MV-4-11 (cell line): ENCODE measurements at places on chromosomes 16 and 17.
A peak's percentile ranks its signal among the peaks of the same experiment; 100 is the strongest.

DNA sequence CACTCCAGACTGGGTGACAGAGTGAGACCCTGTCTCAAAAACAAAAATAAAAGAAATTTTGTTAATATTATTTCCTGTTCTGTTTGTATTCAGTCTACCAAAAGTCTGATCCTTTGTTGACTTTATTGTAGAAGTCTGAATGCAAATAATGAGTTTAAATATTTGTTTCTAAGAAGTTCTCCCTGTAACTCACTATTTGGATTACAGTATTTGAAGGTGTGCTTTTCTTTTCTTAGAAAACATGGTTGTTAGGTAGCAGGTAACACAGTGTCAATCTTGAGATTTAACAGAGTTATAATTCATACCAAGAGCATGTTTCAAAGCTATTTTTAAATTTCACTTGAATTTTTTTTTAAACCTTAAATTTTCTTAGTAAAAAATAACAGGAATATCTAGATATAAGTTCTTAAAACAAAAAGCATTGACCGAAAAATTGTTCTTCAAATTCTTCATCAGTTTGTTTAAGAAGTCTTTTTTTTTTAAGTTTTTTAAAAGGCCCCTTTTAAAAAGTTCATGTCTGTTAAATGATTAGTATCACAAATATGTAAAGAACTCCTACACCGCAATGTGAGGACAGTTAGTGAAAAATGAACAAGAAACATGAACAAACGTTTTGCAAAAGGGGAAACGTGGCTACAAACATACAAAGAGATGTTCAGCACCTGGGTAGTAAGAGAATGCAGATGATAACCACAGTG lies 35.0 kb downstream of the GAN start:
- no peak for DNase-seq

GRCh38 chr17:9999919-10000695 lies 95.0 kb upstream of the RCVRN start:
- no peak for DNase-seq

- DNase-seq = no peak
Measured at GRCh38 chr17:67479148-67479547, 102.1 kb downstream of the PITPNC1 start.

GRCh38 chr16:11534262-11534661 lies 52.5 kb downstream of the LITAF start:
- no peak for DNase-seq

- DNase-seq = no peak
Measured at GRCh38 chr17:75774471-75774990, 9.5 kb upstream of the GALK1 start.

- DNase-seq = no peak
Measured at GRCh38 chr17:1029196-1029921, 32.4 kb downstream of the TIMM22 start.

DNA sequence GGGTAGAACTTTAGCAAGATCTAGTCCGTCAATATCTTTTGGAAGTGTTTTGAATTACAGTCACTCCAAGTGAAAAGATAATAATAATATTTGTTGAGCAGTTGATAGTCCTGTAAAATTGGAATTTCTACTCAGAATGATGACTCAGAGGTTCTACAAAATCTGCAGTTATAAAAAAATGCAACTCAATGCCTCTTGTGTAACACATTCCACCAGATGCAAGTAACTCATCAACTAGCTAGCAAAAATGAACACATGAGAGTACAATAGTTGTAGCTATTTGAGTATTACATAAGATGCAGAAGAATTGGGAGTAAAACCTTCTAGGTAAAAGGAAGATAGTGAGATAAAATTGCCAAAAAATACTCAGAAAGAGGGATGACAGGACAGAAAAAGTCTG lies 177.2 kb downstream of the CDH8 start:
- DNase-seq = no peak

- DNase-seq = no peak
Measured at GRCh38 chr17:38428643-38429371, 543 bp downstream of the ARHGAP23 start.

GRCh38 chr17:37720989-37721388 lies 23.9 kb downstream of the HNF1B start:
- no peak for DNase-seq

- no peak for DNase-seq
Measured at GRCh38 chr16:10935226-10935915, 6.9 kb downstream of the DEXI start.

DNA sequence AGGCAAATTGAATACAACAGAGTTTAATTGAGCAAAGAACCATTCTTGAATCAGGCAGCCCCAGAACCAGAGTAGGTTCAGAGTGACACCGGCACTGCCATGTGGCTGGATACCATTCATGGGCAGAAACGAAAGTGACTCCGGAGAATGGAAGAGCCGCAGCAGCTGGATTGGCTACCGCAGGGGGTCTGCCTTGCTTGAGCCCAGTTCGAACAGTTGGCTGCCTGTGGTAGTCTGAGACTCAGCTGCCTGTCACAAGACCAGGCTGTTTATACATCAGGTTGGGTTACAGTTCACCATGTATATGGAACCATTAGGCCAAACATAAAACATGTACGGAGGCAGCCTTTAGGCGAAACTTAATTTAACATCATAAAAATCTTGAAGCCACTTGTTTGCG lies 205.2 kb upstream of the CHMP6 start:
- DNase-seq = no peak

DNA sequence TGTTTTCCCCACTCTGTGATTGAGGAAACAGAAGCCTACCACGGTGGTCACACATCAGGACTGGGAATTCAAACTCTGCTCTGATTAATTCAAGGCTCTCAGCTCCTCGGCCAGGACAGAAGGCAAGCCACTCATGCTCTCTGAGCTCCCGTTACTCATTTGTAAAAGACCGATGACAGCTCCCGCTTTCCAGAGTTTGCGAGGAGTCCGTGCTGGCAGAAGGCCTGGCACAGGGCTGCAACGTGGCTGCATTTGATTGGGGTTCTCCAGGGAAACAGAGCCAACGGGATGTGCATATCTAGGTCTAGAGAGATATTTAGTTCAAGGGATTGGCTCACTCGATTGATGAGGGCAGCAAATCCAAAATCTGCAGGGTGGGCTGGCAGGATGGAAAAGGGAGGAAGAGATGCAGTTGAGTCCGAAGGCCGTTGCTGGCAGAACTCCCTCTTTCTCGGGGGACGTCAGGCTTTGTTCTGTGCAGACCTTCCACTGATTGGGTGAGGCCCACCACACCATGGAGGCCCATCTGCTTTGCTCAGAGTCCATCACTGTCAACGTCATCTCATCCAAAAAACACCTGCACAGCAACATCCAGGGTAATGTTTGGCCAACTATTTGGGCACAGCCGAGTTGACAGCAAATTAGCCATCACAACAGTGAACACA lies 215.5 kb upstream of the RPL38 start:
- no peak for DNase-seq

GRCh38 chr16:25279491-25279890 lies 21.8 kb upstream of the ZKSCAN2 start:
- DNase-seq = no peak

DNA sequence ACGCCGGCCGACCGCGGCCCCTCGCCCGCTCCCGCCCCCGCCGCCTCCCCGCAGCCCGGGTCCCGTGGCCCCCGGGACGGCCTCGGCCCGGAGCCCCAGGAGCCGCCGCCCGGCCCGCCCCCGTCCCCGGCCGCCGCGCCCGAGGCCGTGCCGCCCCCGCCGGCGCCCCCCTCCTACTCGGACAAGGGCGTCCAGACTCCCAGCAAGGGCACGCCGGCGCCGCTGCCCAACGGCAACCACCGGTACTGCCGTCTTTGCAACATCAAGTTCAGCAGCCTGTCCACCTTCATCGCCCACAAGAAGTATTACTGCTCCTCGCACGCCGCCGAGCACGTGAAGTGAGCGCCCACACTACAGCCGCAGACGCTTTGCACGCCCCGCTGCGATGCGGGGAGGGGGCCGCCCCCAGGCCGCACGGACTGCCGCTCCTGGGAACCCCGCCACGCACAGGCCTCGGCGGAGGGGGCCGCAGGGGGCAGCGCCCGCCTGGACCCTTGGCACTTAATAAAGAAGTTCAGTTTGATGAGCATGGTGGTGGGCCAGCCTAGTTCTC lies 35.5 kb upstream of the ZC3H18 start:
- DNase-seq = peak; percentile 47

DNA sequence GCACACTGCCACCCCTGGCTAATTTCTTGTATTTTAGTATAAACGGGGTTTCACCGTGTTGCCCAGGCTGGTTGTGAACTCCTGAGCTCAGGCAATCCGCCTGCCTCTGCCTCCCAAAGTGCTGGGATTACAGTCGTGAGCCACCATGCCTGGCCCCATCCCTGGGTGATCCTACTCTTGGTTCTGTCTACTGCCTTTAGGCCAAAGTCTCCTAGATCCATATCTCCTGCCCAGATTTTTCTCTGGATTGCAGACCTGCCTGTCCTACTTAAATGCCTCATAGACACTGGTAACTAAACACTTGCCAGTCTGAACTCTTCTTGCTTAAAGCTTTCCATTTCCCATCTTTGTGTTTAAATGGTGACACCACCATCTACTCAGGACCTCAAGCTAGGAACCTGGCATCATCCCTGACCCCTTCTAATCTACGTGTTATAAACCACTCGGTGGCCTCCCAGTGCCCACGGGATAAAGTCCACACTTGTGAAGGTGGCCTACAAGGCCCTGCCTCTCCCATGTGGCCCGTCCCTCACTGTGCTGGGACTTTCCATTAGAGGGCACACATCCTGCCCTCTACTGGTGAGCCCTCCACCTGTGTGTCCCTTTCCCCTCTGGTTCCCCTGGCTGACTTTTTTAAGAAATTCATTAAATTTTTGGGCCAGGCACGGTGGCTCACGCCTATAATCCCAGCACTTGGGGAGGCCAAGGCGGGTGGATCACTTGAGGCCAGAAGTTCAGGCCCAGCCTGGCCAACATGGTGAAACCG lies 51.1 kb downstream of the USP43 start:
- no peak for DNase-seq

DNA sequence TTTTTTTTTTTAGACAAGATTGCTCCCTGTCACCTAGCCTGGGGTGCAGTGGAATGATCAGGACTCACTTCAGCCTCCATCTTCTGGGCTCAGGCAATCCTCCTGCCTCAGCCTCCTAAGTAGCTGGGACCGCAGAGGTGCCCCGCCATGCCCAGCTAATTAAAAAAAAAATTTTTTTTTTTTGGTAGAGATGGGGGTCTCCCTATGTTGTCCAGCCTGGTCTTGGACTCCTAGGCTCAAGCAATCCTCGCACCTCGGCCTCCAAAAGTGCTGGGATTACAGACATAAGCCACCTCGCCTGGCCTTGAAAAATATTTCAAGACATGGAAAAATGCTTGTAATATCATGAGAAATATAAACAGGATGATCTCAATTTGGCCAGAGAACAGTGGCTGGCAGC lies 42.9 kb downstream of the HAPSTR1 start:
- no peak for DNase-seq

- DNase-seq = peak; percentile 87
Measured at GRCh38 chr16:70430667-70431536, 8.0 kb downstream of the ST3GAL2 start.

DNA sequence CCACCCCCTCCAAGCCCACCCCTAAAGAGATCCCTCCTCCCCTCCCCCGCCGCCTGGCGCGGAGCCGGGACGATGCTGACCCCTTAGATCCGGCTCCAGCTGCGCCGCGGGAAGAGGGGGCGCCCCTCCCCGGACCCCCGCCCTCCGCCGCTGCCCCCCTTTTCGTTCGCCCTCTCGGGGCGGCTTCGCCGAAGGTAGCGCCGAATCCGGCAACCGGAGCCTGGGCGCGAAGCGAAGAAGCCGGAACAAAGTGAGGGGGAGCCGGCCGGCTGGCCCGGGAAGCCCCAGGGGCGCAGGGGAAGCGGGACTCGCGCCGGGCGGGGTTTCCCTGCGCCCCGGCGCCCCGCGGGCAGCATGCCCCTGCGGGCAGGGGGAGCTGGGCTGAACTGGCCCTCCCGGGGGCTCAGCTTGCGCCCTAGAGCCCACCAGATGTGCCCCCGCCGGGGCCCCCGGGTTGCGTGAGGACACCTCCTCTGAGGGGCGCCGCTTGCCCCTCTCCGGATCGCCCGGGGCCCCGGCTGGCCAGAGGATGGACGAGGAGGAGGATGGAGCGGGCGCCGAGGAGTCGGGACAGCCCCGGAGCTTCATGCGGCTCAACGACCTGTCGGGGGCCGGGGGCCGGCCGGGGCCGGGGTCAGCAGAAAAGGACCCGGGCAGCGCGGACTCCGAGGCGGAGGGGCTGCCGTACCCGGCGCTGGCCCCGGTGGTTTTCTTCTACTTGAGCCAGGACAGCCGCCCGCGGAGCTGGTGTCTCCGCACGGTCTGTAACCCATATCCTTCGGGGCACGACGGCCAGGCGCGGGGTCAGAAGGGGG lies 623 bp downstream of the CACNA1G start:
- no peak for DNase-seq

GRCh38 chr17:8806253-8806925 lies 7.2 kb upstream of the MFSD6L start:
- DNase-seq = no peak

- no peak for DNase-seq
Measured at GRCh38 chr17:17164676-17165075, 41.5 kb downstream of the PLD6 start.

GRCh38 chr17:31308372-31309334 lies 5.2 kb downstream of the EVI2B start:
- DNase-seq = peak; percentile 62

DNA sequence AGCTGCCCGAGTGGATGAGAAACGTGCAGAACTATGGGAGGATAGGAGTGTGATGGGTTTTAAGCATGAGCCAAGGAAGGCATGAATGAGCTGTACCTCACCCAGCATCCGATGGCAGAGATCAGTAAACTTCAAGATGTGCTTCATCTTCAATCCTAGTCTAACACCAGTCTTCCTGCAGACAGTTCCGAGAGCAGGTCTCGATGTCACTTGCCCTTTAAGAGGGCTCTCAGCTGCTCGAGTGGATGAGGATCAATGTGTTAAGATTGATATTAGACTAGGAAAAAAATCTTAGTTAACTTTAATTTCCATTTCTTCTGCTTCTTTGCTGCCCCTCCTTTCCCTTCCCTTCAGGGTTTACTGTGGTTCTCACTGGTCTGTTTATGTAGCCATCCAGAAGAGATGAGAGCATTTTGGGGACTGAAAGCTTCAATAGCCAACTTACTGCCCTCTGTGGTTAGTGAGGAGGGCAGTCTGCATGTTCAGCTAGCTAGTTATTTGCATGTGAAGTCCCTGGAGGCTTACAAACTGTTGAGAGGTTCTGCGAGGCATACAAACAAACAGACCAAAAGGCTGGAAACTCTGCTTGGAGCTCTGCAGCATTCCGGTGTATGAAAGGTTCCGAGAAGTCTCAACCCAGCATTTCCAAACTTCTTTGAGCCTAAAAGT lies 15.3 kb downstream of the KLHL36 start:
- no peak for DNase-seq

- DNase-seq = peak; percentile 9
Measured at GRCh38 chr17:64706224-64707049, 44.3 kb upstream of the SMURF2 start.

GRCh38 chr17:48527547-48527932 lies 3.3 kb downstream of the HOXB1 start:
- DNase-seq = no peak

- no peak for DNase-seq
Measured at GRCh38 chr17:56441308-56441707, 152.2 kb upstream of the NOG start.

DNA sequence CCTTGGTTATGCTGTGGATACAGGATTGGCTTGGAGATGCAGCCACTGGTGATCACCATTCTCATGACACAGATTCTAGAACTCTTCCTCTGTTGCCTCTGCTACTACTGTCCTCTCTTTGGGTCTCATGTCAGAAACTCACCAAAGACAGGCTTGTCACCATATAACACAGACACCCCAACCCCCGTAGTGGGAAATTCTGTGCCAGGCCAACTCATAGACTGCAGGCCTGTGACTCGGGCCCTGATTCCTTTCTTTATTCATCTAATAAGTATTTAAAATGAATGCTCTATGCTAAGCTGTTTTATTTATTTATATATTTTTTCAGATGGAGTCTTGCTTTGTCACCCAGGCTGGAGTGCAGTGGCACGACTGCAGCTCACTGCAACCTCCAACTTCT lies 9.5 kb downstream of the CYB5D2 start:
- DNase-seq = no peak
